ENCODE measurements at places on chromosomes 13 and 19. TPM values are rescaled to one million over a fixed set of nuclear protein-coding genes. Genes with fewer than 3 reads are reported as not detected.

Gene QPCTL
- 11.7 TPM for polyA plus RNA-seq

Gene TMPRSS9
- polyA plus RNA-seq, result 1.2 TPM

Gene COMP
- polyA plus RNA-seq, result 0.35 TPM

Gene FPR2
- not detected for polyA plus RNA-seq

Gene LILRA1
- 0.48 TPM for polyA plus RNA-seq

Gene MYO16
- polyA plus RNA-seq, result 0.55 TPM

Gene RASGRP4
- polyA plus RNA-seq, result 0.72 TPM

Gene NOP53
- 525 TPM for polyA plus RNA-seq

Gene CGB8
- not detected for polyA plus RNA-seq

Gene SPART
- polyA plus RNA-seq, result 71.4 TPM

Gene SUGT1
- polyA plus RNA-seq, result 54.4 TPM

Gene THSD1
- polyA plus RNA-seq, result 8.3 TPM

Gene NR2C2AP
- polyA plus RNA-seq, result 14.0 TPM

Gene KLF1
- 0.40 TPM for polyA plus RNA-seq

Gene SIGLEC11
- polyA plus RNA-seq, result 4.1 TPM

Gene ZNF154
- polyA plus RNA-seq, result 39.8 TPM

Gene MIR17HG
- polyA plus RNA-seq, result 3.4 TPM

Gene RASAL3
- 1.6 TPM for polyA plus RNA-seq

Gene CHAF1A
- 24.5 TPM for polyA plus RNA-seq

Gene TJP3
- 16.0 TPM for polyA plus RNA-seq

Gene ARL11
- 0.27 TPM for polyA plus RNA-seq

Gene ICAM4
- polyA plus RNA-seq, result 0.81 TPM

Gene CASP14
- 0.11 TPM for polyA plus RNA-seq

Gene MYH14
- 24.8 TPM for polyA plus RNA-seq

Gene SERPINE3
- 1.1 TPM for polyA plus RNA-seq

Gene ZNF835
- 4.5 TPM for polyA plus RNA-seq

Gene SGCG
- polyA plus RNA-seq, result 5.6 TPM

Gene KPTN
- 10.4 TPM for polyA plus RNA-seq

Gene TPTE2
- polyA plus RNA-seq, result 0.63 TPM

Gene CEACAM20
- polyA plus RNA-seq, result not detected

Gene MZF1
- polyA plus RNA-seq, result 61.3 TPM

Gene ZNF30
- 6.8 TPM for polyA plus RNA-seq
